ENCODE measurements at places on chromosomes 2 and 18. TPM values are rescaled to one million over a fixed set of nuclear protein-coding genes. Genes with fewer than 3 reads are reported as not detected.

DNA sequence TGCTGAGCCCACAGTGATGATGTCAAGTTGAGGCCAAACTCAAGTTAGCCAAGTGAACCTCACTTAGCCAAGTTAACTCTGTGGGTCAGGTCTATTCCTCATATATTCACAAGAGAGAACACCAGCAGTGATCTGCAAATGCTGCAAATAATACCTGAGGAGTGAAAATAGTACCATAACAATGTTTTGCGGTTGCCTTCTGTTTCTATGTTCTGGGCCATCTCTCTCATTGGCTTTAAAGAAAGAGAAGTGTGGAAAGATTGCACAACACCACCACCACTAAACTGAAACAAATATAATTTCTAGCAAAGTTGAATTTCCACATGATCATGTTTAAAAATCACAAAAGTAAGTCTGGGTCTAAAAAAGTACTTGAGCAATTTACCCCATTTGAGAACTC, 211.1 kb upstream of the GALNT5 start:
- no peak for DNase-seq

DNA sequence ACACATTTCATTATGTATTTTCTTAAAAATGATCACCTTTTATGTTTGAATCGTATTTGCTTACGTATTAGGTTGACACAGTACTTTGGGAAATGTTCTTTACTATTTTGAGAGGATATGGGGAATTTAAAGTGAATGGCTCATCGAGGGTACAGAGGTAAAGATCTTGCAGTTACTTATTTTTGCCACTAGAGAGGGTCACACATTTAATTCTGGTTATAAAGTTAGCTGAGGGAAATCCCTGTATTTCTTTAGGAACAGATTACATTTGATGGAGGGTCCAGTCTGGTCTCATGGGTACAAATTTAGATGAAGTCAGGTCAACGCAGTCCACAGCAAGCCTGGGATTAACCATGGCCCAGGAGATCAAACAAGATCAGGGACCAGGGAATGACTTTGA, 24.5 kb downstream of the DYNC2LI1 start:
- no peak for DNase-seq

- DNase-seq, result no peak
Observed at GRCh38 chr2:8137801-8138200, 544.1 kb upstream of the ID2 start.

GRCh38 chr18:65606551-65607130, 144.2 kb upstream of the CDH7 start:
- DNase-seq, result no peak

- DNase-seq, result no peak
Observed at GRCh38 chr2:26911911-26912861, 58.3 kb upstream of the MAPRE3 start.

ASXL3 gene
- polyA plus RNA-seq, result 0.57 TPM

PRSS56 gene
- 0.02 TPM for polyA plus RNA-seq

DHRS9 gene
- 0.27 TPM for polyA plus RNA-seq

KLF7 gene
- polyA plus RNA-seq, result 3.1 TPM

ECEL1 gene
- polyA plus RNA-seq, result 0.99 TPM

GRCh38 chr2:115183144-115183543, 740.7 kb downstream of the DPP10 start:
- DNase-seq, result no peak

GRCh38 chr2:179588486-179589145, 272.8 kb downstream of the ZNF385B start:
- DNase-seq, result no peak

DNA sequence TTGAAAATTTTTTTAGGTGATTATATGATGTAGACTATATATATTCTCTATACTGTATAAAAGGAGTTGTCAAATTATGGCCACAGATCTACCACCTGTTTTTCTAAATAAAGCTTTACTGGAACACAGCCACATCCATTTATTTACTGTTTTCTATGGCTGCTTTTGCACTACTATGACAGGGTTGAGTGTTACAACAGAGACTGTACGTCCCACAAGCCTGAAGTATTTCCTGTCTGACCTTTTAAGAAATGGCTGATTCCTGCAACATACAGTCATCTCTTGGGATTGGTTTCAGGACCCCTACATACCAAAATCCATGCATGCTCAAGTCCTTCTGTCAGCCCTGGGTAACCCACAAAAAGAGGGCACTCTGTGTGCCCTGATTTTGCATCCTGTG, 508.3 kb downstream of the TSN start:
- no peak for DNase-seq

GRCh38 chr2:75792996-75793395, 82.3 kb upstream of the GCFC2 start:
- DNase-seq, result no peak

DNA sequence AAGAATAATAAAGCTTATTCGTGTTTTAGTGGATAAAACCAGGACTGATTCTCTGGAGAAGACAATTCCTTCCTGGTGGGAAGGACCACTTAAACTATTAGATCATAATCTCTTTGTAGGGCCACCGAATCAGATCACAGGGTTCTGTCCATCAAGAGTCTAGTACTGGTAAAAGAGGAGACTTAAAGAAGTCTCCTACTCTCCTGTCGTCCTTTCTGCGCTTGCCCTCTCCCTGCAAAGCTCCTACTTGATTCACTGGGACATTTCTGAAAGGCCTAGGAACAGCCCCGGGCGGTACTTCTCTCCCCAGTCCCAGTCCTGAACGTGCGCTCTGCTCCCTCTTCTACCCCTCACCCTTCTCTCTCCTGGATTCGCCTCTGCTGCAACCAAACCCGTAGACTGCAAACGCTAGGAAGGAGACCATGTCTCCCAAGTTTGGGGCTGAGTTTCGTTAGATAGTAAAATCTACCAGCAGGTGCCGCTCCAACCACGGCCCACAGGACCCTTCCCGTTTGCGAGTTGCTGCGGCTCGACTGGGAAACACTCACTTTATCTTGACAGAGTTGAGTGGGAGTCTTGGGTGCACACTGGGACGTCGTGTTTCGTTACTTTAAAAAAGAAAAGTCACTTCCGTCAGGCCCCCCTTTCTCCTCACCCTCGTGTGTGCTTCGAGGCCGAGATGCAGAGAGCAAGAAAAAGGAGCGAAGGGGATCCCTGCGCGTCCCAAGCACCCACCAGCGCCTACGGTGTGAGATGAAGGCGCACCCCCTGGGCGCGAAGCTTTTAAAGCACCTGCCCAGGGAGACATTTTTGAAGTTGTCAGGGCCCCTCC, 923 bp downstream of the FIGLA start:
- DNase-seq, result peak; percentile 61

- DNase-seq, result no peak
Observed at GRCh38 chr2:228507231-228507824, 325.8 kb upstream of the SPHKAP start.

ESPNL gene
- 0.42 TPM for polyA plus RNA-seq

- DNase-seq, result no peak
Observed at GRCh38 chr2:188569431-188570165, 277.9 kb downstream of the GULP1 start.

AQP12A gene
- 744 TPM for polyA plus RNA-seq

KLHL14 gene
- 0.21 TPM for polyA plus RNA-seq

GRP gene
- polyA plus RNA-seq, result 11.5 TPM

DNA sequence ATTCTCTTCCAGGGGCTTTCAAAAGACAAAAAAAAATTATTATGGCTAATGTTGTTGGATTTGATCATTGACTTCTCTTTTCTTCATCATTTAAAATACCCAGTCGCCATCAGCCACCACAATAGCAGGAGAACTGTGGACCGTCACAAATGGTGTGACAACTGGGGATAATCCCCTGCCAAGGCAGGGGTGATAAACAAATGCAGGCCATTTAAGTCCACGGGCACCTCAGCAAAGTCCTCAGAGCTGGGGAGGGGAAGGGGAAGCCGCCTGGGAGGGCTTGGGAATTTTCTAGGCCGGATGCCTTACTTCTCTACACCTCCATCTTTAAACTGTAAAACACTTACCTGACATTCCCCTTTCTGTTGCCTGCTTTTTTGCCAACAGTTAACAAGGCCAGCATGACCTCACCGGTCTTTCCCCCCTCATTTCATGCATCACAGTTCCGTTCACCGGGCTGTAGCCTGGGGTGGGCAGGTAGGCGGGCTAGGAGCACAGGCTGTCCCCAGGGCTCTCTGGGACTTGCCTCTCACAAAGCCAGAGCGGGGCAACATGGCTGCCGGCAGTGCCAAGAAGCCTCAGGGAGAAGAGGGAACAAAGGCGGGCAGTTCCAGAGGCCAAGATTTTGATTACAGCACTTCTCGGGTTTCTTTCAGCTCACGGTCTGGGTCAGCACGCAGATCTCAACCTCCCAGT, 820.4 kb downstream of the BCL11A start:
- DNase-seq, result no peak

- no peak for DNase-seq
Observed at GRCh38 chr2:9249020-9249800, 42.6 kb downstream of the ASAP2 start.

DNA sequence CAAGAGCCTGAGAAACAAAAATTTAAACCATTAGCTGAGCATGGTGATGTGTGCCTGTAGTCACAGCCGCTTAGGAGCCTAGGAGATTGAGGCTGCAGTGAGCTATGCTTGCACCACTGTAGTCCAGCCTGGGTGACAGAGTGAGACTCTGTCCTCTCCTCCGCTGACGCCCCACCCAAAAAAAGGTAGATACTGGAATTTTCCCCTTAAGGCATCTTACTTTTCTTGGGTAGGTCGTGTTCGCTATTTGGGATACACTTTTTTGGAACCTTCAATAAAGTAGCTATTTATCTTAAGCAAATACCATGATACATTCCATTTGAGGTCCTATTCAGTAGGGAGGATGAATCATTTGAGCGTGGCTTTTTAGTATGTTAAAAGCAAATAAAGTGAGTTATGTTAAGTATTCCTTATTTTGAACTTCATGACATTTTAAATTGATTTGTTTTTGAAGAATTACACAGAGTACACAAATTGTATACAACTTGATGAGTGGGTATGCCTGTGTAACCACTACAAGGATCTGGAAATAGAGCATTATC, 38.7 kb downstream of the RALBP1 start:
- DNase-seq, result no peak

GRCh38 chr2:27622921-27623384, 5.9 kb downstream of the CCDC121 start:
- DNase-seq, result no peak

RMDN2 gene
- polyA plus RNA-seq, result 2.8 TPM

TMEM247 gene
- not detected for polyA plus RNA-seq

ENOSF1 gene
- 59.8 TPM for polyA plus RNA-seq

GRCh38 chr2:186560254-186560653, 29.6 kb upstream of the ITGAV start:
- DNase-seq, result no peak

TLX2 gene
- 0.12 TPM for polyA plus RNA-seq

GRCh38 chr2:228102949-228103348, 78.5 kb downstream of the SPHKAP start:
- DNase-seq, result no peak

DNA sequence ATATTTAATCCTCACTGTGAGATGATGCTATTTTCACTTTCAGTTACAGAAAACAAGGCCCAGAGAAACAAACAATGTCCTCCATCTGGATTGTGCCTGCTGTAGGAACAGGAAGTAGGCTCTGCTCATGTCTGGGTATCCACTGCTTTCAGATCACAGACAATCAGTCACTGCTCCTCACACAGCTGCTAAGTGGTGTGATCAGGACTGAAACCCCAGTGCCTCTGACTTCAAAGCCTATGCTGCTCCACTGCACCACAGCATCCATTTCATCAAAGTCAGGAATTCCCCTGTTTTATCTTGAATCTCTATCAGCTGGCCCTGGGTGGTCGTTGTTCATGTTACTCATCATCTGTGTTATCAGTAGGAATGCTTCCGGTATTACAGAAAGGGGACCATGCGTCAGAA, 303.8 kb upstream of the TRIB2 start:
- DNase-seq, result no peak

DNA sequence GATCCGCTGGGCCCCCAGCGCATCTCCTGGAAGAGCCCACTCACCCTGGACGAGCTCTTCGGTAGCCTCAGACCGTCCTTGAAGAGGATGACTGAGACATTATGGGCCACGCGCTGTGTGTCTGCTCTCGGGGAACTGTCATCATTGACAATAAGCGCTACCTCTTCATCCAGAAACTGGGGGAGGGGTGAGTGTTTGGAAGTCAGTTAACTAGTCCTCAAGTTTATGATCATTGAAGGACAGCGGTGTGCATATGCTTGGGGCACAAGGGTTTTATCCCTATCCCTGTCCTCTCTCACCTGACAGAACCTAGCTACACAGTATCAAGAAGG, 586 bp downstream of the STK16 start:
- no peak for DNase-seq

PCARE gene
- polyA plus RNA-seq, result 0.04 TPM

MYO5B gene
- polyA plus RNA-seq, result 8.0 TPM

- DNase-seq, result no peak
Observed at GRCh38 chr2:116057538-116057937, 1615.1 kb downstream of the DPP10 start.

- no peak for DNase-seq
Observed at GRCh38 chr2:237691029-237691907, 63.9 kb downstream of the LRRFIP1 start.

DNA sequence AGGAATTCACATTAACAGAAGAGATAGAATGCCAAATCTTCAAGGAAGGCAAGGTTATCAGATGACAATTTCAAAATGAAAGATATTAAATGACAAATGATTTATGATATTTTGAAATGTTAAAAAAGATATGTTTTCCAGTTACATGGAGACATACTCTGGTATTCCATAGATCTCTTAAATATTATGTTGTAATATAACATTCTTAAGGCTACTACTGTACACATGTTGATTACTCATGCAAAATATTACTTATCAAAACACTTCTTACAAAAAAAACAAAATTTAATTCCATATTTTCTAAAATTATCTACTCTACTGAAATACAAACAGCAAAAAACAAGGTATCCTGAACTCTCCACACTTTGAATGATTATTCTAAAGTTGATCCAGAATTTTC, 22.9 kb downstream of the RTTN start:
- no peak for DNase-seq

GRCh38 chr18:12005538-12006487, 24.5 kb downstream of the IMPA2 start:
- DNase-seq, result no peak

- DNase-seq, result no peak
Observed at GRCh38 chr2:128282246-128282975, 36.3 kb downstream of the HS6ST1 start.

ALK gene
- not detected for polyA plus RNA-seq

DNA sequence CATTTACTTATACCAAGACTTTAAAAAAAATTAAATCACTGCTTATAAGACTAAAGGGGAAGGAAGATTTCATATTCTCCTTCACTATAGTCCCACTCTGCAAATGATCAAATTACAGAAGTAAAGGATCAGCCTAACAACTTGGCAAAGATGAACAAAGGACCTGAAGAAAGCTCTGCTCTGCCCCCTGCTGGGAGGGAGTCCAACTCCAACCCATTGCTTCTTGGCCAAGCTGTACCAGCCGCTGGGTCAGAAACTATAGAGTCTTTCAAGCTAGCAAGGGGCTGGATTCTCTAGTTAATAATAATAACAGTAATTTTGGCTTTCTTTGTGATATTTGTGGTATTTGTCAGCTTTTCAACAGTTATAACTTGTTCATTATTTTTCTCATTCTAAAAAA, 927.0 kb upstream of the CRIM1 start:
- DNase-seq, result no peak

- DNase-seq, result peak; percentile 9
Observed at GRCh38 chr2:239938651-239939486, 86.3 kb downstream of the NDUFA10 start.

- peak; percentile 90 for DNase-seq
Observed at GRCh38 chr2:30115141-30115980, 31.4 kb upstream of the YPEL5 start.

LHCGR gene
- polyA plus RNA-seq, result not detected

- no peak for DNase-seq
Observed at GRCh38 chr18:46768166-46768921, 11.5 kb upstream of the ST8SIA5 start.

QPCT gene
- polyA plus RNA-seq, result 15.3 TPM

Measured in pancreas (tissue), 10 donors.